ENCODE measurements at places on chromosomes 5 and 9.

DNA sequence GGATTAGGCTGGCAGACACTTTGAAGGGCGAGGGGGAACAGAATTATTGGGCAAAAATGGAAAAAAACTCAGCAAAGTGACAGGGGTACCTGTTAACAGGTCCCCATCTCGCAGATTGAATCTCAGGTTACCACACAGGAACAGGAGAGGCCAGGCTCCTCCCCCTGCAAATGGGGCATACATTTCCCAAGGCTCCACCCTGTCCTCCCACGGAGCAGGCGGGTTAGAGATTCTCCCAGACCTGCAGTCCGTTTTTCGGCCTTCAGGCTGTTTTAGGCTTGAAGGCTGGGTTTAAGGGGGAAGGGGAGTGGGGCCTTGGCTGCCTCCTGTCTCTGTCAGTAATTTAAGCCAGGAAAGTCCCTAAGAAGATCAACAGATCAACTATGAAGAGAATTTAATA is 42.7 kb downstream of the LRRC70 start:
- H3K27me3 ChIP-seq: no peaks in the 10 kb centered on the region
- H3K27ac ChIP-seq: peak overlapping the region; percentile 12
- H3K4me1 ChIP-seq: peaks cover 6% of the 10 kb centered on the region
- DNase-seq: peak; percentile 13
- no peak overlapping the region for H3K4me3 ChIP-seq
- no peaks in the 10 kb centered on the region for H3K36me3 ChIP-seq

DNA sequence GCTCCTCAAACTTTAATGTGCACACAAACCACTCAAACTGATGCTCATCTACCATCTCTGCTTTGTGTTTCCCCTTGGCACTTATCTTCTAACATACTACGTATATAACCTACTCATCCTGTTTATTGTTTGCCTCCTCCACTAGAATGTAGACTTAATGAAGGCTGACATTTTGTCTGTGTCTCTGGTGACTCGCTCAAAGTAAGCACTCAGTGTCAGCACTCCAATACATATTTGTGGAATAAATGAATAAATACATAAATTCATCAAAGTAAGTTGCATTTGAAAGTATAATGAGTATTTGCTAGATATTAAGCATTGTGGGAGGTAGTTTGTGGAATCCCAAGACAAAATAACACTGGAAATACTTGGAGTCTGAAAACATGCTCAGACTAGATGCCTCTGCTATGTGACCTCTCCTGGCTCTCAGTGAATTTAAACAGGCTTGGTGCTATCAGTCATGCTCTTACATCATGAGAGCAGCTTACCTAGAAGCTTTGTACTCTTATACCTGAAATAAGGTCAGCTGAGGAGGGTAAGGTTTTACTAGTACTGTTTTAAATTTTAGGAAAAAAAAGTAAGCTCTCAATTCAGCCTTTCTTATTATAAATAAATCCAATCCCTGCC is 37.0 kb upstream of the RANBP6 start:
- DNase-seq: no peak
- no peak overlapping the region for H3K4me3 ChIP-seq
- H3K27me3 ChIP-seq: no peaks in the 10 kb centered on the region
- no peak overlapping the region for H3K27ac ChIP-seq
- no peaks in the 10 kb centered on the region for H3K4me1 ChIP-seq

DNA sequence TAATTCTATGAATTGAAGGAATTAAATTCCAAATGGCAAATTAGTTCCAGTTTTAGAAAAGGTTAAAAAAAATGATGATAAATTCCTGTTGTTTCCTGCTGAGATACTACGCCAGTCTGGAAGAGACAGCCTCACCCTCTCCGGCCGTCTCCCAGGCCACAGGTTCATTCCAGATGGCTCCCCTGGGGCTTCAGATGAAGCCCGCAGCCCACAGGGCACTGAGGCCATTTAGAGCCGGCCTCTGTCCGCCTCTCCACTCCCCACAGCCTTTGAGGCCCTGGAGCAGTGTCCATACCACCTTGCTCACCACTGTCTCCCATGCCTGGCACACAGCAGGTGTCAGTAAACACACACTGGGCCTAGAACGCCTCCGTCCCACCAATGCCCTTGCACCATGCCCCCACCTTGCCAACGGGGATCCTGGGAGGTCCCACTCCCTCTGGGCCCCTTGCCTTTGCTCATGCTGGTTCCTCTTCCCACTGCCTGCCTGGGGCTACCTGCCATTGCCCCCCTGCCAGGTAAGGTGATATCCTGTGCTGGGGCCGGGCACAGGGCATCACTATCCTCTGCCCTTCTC is 26.1 kb downstream of the GFPT2 start:
- H3K4me1 ChIP-seq: no peaks in the 10 kb centered on the region
- no peak for DNase-seq
- no peaks in the 10 kb centered on the region for H3K27me3 ChIP-seq
- H3K4me3 ChIP-seq: no peak overlapping the region
- H3K36me3 ChIP-seq: no peaks in the 10 kb centered on the region

DNA sequence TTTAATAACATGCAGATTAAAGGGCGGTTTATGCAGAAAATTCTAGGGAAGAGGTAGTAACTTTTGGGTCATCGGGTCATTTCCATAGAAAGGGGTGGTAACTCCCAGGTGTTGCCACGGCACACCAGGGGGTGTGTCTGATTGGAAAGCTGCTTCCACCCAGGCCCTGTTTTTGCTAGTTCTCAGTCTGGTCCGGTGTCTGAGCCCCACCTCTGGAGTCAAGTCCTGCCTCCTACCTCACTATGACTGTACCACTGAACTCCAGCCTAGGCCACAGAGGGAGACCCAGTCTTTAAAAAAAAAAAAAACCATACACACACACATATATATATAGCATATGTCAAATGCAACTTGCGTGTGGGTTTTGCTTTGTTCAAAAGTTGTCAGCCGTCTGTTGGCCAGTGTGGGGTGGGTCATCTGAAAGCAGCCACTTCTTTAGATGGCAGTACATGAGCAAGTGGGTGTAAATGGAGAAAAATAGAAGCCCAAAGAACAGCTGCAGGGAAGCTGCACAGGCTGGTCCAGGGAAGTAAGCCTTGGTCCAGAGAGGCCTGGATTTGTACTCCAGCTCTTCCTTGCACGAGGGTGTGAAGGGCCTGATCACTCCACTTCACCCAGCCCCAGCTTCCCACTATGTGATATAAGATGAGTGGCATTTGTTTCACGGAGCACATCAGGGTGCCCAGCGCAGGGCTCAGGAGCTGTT is 110.7 kb upstream of the SPRY4 start:
- H3K27ac ChIP-seq: no peak overlapping the region
- DNase-seq: no peak
- H3K4me3 ChIP-seq: no peak overlapping the region

- H3K4me3 ChIP-seq: no peak overlapping the region
- H3K36me3 ChIP-seq: no peaks in the 10 kb centered on the region
- H3K27me3 ChIP-seq: no peaks in the 10 kb centered on the region
These were observed 75.5 kb upstream of the CDK20 start for GRCh38 chr9:88049677-88050307.

- no peak overlapping the region for H3K4me3 ChIP-seq
- no peaks in the 10 kb centered on the region for H3K27me3 ChIP-seq
- no peak for DNase-seq
- H3K36me3 ChIP-seq: no peaks in the 10 kb centered on the region
- H3K27ac ChIP-seq: no peak overlapping the region
These were observed 131.5 kb upstream of the PTCH1 start for GRCh38 chr9:95648225-95648624.

- H3K27ac ChIP-seq: no peak overlapping the region
- no peak for DNase-seq
- no peaks in the 10 kb centered on the region for H3K27me3 ChIP-seq
- peaks cover 3% of the 10 kb centered on the region for H3K4me1 ChIP-seq
These were observed 153.3 kb downstream of the RAB3C start for GRCh38 chr5:58736214-58736613.

Data from Caco-2 (cell line).